NCI-H460 (cell line): ENCODE measurements at places on chromosomes 2 and 18.

DNA sequence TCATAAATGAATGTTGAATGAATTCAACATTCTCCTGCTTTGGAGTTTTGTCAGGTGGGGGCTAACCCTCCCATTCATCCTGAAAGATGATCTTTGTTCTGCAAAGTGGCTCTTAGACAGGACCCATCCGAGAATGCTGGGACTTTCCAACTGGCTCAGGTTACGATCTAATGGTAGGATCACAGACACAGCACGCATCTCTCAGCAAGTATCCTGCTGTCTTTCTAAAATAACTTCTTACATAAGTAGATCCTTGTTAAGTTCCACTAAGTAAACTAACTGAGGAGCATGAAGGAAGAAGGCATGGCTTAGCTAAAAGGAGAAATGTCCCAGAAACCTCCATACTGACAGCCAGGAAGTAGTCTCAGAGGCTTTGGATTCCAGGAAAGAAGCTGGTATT lies 23.7 kb downstream of the CYP27A1 start:
- DNase-seq, result no peak

DNA sequence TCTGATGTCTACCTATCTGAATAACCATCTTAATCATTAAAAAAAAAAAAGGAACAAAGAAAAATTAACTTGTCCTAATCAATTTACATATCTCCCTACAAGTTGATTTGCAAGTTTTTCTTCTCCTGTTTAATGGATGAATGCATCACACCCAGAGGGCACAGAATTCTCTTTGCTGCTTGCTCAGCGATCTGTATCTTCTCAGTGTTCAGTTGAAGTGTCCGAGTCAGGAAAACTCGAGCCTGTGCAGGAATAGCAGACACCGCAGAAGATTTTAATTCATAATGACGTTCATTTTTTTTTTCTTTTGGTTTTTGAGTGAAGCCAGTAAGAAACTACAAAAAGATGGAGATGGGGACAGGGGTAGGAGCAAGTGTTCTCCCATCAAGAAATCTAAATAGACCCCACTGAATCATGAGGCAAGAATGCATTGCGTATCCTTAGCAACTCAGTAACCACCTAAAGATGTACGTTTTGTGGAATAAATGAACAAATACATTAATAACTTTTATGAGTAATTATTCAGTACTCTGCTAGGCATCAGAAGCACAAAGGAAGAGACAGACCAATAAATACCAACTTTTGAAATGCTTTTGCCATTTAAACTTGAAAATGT lies 675.5 kb downstream of the LRP1B start:
- DNase-seq, result no peak

DNA sequence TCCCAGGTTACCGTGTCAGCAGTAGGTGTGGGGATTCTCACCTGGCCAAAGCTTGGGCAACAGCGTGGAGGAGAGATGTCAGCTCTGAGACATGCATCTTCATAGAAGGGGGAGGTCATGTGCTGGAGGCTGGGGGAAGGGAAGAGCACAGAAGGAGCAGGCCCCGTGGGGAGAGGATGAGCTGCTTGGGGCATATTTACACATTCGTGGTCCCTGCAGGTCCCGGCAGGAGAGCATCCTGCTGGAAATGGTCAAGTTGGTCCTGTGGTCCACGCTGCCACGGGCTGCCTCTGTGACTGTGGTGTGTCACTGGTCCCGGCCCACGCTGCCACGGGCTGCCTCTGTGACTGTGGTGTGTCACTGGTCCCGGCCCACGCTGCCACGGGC lies 195.1 kb upstream of the TWIST2 start:
- DNase-seq, result no peak

- DNase-seq, result no peak
Observed at GRCh38 chr2:60468382-60469085, 84.9 kb downstream of the BCL11A start.

- no peak for DNase-seq
Observed at GRCh38 chr18:11398625-11399024, 210.8 kb upstream of the SLC35G4 start.

DNA sequence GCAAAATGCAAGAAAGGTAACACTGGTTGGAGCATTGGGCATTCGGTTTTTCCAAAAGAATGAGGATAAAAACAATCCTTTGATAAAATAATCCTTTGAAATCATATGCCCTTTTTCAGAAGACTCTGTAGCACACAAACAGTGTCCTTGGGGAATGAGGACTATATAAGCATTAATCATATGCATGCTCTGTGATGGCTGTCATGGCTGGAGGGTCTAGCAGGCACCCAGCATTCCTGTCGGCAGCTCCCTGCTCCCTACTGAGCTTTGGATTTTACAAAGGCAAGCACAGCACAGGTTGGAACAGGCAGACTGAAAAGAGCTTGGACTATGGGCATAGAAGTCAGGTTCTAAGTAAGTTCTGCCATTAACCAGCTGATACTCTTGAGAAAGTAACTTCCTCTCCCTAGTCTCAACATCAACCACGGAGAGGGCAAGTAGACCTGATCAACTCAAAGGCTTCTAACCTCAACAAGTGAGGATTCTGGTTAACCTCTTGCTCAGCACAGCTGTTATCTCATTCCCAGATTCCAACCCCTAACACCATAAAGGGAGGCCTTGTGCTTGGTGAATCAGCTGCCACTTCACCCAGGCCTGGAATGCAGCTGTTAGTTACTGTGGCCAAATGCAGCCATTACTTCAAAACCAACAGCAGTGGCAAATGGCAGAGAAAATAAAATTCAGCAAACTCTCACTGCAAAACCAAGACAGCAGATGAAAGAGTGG lies 29.5 kb downstream of the GALNT14 start:
- DNase-seq, result no peak

DNA sequence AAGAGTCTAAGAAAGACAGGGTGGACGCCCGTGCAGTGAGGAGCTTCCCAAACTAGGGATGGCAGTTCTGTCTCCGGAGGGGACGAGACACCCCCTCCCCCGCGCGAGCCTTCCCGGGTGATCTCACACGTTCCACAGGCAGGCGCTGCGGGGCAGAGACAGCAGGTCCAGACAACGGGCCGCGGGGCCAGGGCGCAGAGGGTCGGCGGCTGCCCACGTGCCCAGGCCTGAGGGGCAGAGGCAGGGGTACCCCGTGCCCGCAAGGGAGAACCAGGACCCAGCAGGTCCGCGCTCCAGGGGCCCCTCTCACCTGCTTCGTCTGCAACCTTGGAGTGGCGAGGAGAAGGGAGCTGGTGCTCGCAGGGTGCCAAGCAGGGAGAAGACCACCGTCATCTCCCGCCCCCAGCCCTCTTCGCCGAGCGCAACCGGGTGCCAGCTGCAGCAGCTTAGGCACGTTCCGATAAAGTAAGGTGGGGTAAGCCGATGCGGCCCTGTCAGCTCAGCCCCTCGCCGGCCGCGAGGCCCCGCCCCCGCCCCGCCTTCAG lies at the start of gene GPR155:
Gene GPR155, minus strand, starts transcription at position 467 of the 545 bp plus-strand sequence. CDS start 5,073 bp downstream, outside the sequence.
- DNase-seq, result peak; percentile 26

- DNase-seq, result no peak
Observed at GRCh38 chr2:232483311-232483922, 4.2 kb downstream of the ECEL1 start.

GRCh38 chr2:176111309-176111663 lies 4.2 kb downstream of the HOXD11 start:
- DNase-seq, result peak; percentile 55

DNA sequence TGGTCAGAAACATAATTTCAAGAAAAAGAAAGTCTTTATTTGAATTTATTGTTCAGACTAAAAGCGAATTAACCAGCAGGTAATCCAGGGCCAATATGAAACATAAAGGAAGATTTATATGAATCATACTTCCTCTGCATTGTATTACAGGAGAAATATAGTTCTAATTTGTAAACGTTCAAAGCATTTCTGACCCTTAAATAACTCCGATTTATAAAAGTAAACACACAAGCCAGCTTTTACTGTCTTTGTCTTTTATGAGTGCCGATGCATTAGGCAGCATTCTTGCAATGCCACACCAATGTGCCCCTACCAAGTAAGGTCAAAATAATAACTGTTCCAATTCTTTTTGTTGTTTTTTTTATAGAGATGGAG lies 118.8 kb upstream of the RBBP8 start:
- no peak for DNase-seq

DNA sequence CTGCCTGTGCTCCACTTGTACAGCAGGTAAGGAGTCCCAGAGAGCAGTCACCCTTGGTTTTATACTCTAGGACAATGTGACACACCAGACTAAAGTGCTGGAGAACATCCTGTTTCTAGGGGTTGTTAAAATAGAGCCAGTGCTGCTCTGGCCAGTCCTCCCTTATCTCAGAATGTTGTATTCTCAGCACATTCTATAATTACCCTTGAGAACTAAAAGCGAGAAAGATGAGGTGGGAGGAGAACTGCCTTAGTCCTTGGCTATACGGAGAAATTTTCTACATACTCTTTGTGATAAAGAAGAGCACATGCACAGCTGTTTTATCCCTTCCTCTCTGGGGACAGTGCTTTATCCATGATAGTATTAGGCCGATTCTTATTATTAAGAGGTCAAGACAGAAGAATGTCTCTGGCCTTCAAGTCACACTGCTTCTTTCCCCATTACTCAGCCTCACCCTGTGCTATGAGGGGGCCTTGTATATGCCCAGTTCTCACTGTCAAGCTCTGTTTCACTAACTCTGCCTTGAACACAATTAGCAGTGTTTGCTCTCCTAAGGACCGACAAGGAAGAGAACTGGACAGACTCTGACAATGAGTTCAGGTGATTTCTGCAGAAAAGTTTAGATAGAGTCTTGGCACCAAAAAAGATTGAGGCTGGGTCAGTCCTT lies 385.8 kb downstream of the TRIB2 start:
- no peak for DNase-seq

- no peak for DNase-seq
Observed at GRCh38 chr2:183253441-183254130, 129.3 kb downstream of the NUP35 start.

GRCh38 chr18:9814431-9814830 lies 71.3 kb upstream of the TXNDC2 start:
- peak; percentile 12 for DNase-seq

DNA sequence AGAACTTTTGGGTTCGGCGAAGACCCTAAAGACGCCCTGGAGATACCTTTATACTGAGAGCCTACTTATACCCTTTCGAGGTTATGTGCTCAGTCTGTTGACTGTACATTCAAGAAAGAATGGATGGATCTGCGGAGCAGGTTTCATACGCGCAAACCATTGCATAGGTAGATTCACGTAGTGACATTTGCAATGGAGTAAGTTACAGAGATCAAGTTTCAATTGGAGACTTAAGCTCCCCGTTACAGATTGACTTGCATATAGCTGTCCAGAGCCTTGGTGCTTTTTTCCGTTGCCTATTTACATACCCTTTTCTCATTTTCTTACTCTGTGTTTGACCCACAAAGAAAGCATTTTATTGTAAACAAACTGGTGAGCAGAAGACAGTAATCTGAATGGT lies 923 bp downstream of the PSMD1 start:
- no peak for DNase-seq

- no peak for DNase-seq
Observed at GRCh38 chr2:26892133-26892532, 44.2 kb downstream of the DPYSL5 start.

DNA sequence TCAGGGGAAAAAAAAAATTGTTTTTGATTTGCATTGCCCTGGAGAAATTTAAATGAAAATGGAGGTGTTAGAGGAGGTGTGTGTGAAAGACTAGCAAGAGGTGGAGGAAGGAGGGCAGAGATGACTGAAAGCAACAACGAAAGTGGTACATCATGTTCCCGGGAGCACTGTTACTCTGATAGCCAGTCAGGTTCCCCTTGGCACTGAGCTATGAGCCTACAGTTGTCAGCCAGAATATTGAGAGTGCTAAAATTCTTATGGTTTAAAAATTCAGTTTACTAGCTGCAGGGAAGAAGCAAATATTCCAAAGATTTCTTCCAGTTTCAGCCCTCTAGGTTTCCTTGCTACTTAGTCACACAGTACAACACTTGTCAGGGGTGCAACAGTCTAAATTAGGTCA lies 366.7 kb upstream of the DLGAP1 start:
- DNase-seq, result no peak

GRCh38 chr2:86648681-86649080 lies 25.0 kb upstream of the RNF103 start:
- no peak for DNase-seq

GRCh38 chr2:216710551-216711301 lies 15.4 kb upstream of the IGFBP5 start:
- DNase-seq, result no peak
